ENCODE measurements at places on chromosomes 3 and 15.
A peak's percentile ranks its signal among the peaks of the same experiment; 100 is the strongest.

- no peak for DNase-seq
These were observed 18.1 kb upstream of the SLC27A2 start for GRCh38 chr15:50163719-50164410.

- no peak for DNase-seq
These were observed 79.1 kb upstream of the TUSC7 start for GRCh38 chr3:116630494-116630893.

DNA sequence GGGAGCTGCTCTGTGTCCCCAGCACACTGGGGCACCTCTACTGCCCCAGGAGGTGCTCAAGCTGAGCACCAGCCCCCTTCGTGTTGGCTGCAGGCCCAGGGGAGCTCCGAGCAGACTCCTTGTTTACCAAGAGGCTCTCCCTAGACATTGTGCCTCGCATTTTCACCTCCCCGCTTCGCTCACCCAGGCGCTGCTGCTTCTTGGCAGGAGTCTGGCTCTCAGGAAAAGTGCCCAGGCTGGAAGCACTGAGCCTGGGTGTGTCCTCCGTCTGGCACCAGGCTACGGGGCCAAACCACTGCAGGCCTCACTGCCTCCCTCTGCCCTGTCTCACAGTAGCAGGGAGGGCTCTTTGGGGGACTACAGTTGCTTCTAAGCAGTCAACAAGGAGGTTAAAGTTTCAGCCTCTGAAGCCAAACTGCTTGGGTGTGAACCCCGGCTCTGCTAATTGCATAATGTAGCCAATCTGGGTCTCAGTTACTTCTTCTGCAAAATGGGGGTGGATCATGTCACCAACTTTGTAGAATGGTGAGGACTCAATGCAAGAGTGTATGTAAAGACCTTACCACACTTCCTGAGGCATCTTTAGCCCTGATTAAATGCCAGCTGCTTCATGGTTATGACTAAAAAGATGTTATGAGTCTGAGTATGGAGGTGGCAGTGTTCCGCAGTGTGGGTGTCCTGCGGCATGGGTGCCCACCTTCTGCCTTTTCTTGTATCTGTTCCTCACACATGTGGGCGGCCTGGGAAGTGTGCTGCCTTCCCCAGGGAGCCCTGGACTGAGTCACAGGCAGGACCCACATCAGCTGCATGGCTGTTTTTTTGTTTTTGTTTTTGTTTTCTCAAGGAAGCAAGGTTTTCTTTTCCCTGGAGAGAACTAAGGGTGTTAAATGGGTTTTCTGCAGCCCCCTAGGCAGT is 88.9 kb downstream of the CLSTN2 start:
- DNase-seq: no peak

- no peak for DNase-seq
These were observed 30.4 kb upstream of the ATP1B3 start for GRCh38 chr3:141846050-141846433.

DNA sequence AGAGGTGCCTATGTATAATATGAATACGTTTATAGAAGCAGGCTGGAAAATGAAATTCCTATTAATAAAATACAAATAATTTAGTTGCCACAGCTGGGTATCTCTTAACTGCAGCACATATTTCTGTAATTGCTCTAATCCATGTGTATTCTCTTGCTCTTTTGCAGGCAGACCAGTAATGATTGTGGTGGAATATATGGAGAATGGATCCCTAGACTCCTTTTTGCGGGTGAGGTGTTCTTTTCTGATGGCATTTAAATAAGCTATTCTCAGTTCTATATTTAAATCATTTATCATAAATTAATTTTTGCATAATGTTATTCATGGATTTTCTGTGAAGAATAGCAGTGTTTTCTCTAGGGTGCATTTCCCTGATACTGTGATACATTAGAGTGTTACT is 153.9 kb upstream of the ARL6 start:
- no peak for DNase-seq

- no peak for DNase-seq
These were observed 75.5 kb downstream of the SCN10A start for GRCh38 chr3:38740537-38740936.

DNA sequence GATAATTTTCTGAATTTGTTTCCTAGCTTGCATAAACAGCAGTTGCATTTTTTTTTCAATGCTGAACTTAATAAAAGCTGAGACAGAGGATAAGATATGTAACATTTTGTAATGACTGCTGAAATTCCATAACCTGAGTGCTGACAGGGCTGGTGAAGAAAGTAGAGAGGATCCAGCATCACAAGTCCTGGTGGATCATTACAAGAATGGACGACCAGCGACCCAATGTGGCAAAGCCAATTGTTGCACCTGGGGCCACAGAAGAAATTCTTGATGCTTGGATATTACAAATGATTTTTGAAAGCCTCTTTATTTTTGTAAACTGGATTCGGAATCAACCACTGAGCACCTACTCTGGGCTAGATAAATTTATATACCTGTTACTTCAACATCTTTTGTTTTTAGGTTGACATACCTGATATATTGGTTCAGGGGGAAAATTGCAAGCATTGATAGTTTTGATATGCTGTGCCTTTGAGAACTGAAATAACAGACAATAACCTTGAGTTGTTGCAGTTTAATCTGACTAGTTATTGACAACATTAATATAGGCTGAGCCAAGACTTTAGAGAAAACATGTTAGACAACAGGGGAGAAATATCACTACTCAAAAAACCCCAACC is 3.9 kb upstream of the ACTL6A start:
- peak; percentile 76 for DNase-seq

DNA sequence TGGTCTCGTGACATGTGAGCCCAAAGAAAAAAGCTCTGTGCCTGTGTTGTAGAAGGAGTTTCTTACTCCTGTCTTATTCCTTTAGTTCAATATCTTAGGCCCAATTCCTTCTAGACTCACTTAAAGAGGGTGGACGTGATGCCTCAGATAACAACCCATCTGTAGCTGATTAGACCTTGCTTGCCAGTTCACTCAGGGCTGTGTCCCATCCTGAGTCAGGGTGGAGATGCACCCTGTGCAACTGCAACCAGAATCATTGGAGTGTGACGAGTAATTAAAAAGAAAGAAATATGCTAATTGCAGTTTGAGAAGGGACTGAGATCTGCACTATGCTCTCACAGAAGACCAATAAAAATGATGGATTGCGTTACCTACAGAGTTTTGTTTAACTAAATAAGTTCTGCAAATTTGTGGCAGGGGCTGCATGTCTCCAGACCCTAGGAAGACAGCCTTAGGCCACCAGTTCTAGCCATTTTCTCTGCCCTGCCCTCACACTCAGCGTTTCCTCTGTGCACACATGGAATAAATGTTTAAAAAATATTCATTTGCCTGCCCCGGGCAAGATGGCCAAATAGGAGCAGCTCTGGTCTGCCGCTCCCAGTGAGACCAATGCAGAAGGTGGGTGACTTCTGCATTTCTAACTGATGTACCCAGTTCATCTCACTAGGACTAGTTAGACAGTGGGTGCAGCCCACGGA is 83.0 kb downstream of the MOBP start:
- DNase-seq: no peak

GRCh38 chr3:30894521-30895251 is at the start of gene GADL1:
GADL1 (minus strand) TSS chr3:30894661; CDS start chr3:30894614, 47 bp downstream.
- DNase-seq: peak; percentile 4

DNA sequence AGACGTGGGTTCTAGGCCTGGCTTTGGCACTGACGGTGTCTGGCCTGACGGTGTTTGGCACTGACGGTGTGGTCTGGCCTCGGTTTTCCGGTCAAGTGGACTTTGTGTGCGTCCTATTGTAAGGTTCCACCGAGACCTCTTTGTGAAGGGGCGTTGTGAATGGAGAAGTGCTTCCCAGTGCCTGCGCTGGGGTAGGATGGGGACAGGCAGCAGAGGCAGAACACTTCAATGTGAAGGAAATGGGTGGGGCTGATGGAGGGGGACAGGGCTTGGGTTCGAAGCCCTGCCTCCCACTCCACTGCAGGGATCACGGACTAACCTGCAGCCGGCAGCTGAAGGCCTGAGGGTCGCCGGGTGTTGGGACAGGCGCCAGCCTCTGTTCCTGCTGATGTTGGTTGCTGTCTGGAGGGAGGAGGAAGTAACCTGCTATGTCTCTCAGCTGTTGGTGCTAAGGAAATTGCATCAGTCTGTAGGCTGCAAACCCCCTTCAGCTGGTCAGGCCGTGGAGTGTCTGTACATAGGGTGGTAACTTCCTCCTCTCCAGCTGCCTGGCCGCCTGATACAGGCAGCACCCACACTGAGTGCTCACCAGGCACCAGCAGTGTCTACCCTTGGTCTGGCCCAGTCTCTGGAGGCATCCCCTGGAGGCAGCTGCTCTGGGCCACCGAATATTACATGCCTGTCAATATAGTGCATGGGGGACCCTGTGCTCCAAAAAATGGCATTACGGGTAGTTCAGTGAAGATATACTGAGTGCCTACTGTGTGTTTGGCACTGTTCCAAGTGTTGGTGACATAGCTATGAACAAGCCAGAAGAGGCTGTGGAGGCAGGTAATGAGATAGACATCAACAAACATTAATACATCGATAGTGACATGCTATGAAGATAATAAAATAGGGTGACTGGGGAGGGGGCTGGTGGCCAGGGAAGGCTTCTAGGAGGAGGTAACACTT is 1.1 kb downstream of the TM6SF1 start:
- DNase-seq: peak; percentile 83

- DNase-seq: no peak
These were observed 117.5 kb downstream of the LRTM1 start for GRCh38 chr3:54810401-54810800.

DNA sequence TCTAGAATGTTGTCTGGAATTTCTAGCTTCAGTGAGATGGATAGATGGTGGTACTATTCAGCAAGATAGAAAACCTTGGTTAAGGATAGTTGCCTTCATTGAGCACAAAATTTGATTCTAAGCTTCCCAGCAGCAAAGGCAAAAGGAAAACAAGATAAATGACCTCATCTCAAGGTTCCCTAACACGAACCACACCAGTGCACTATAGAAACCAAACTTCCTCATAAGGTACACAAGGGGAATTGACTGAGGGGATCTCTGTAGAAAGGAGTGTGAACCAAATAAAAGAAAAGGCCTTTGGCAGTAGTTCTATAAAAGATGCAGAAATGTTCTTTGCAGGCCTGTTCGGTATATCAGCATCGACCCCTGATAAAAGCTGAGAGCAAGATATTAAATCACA is 288.9 kb downstream of the SHQ1 start:
- DNase-seq: no peak

DNA sequence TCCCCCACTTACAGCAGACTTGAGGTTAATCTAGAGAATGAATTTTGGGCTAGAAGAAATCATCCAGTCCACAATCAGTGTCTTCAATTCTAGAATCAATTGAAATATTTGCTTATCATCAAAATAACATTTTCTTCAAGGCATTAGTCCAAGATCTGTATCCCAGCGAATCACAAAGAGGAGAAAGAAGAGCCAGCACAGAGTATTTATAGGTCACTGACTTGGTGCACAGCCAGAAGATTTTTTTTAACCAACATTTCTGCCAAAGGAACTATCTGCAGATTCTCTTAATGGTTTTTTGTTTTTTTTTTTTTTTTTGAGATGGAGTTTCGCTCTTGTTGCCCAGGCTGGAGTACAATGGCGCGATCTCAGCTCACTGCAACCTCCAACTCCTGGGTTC is 178.2 kb downstream of the TNIK start:
- DNase-seq: no peak

All from GM12865 (cell line).